Adrenal gland (tissue), 19 donors: ENCODE measurements at places on chromosomes 6 and 20. TPM values are rescaled to one million over a fixed set of nuclear protein-coding genes. Genes with fewer than 3 reads are reported as not detected.

Gene TSBP1
- not detected for total RNA-seq

Gene ARMC12
- total RNA-seq, result 1.1 TPM

Gene DST
- total RNA-seq, result 251 TPM

Gene SEL1L2
- total RNA-seq, result not detected

Gene PRR18
- 0.07 TPM for total RNA-seq

Gene C6orf163
- 0.71 TPM for total RNA-seq
